Left ventricle myocardium superior (tissue), 1 donor: ENCODE measurements at places on chromosomes 5 and 9.

GRCh38 chr9:96071076-96071814 lies 195.8 kb downstream of the ERCC6L2 start:
- no peak for DNase-seq

DNA sequence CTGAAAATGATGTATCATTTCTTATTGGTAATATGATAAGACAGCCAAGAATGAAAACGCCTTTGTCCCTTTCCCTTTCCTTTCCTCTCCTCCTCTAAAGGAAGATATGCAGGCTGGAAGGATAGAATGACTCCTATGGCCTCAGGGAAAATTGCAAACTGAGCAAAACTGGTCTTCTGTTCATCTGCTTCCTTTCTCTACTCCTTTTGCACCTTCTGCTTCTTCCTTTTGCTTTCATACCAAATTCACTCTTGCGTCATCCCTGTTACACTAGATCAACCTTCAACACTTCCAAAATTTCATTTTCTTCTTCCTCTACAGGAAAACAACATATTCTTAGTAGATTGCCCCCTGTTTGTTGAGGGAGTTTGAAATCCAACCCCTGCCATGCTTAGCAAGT lies 234.1 kb downstream of the ADAMTS6 start:
- DNase-seq: no peak

- DNase-seq: no peak
Measured at GRCh38 chr5:10266137-10266536, 16.1 kb downstream of the CCT5 start.

DNA sequence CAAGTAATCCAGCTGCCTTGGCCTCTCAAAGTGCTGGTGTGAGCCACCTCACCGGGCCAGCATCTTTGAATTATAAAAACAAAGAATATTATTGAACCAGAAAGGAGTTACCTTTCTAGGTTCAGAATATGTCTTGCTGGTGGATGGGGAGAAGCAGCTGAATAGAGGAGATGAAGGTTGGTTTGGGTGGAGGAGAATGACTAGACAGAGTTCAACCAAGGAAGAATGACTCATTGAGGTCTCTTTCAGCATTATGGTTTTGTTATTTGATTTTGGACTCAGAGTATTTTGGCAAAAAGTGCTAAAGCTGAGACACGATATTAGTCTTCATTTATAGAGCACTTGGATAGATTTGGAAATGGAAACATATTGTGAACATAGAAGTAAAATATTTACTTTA lies 75.2 kb upstream of the MPDZ start:
- no peak for DNase-seq

DNA sequence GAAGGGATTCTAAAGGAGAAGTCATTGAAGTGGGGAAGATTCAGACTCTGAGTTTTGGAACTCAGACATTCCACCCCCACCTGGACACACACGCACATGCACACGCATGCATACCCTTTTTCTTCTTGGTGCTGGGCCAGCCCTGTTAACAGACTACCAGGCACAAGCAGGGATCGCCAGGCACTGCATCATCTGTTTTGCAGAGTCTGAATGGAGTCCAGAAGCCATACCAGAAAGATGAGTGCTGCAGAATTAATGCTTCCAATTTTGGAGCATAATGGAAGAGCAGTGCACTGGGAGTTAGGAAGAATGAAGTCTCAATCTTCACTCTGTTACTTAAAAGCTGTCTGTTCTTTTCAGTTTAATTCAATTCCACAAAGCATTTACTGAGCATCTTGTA lies 95.5 kb downstream of the PDE8B start:
- DNase-seq: no peak

GRCh38 chr5:6503342-6503741 lies 54.7 kb downstream of the UBE2QL1 start:
- no peak for DNase-seq

DNA sequence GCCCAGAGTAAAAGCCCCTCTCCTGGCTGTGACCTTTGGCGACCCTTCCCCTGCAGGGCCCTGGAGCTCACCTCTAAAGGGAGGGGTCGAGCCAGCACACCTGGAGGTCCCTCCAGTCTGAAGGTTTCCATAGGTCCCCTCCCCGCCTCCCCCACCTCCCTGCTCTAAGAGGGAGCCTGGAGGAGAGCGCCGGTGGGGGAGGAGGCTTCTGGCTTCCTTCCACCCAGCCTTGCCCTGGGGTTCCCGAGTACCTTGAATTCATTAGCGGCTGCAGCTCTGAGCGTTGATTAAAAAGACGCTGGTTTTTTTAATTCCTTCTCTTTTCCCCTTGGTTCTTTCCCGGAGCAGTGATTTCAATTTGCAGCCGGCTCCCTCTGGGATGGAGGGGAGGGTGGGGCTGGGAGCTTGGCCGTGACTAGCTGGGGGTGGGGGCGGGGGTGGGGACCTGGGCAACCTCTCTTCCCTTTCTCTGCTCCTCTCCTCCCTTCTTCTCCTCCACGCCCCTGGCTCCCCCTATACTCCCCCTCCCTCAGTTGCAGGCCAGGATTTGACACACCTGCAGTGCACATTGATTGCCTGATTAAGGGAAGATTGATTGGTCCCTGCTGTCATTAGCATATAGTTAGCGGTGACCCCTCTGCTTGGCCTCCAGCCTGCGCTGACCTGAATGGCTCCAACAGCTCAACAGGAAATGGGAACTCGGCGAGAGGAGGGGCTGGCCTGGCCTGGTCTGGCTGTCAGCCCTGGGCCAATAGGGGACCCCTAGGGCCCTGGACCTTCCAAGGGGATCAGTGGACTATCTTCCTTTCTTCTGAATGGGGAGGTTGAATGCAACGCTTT lies 67.5 kb upstream of the RAPGEF1 start:
- no peak for DNase-seq

DNA sequence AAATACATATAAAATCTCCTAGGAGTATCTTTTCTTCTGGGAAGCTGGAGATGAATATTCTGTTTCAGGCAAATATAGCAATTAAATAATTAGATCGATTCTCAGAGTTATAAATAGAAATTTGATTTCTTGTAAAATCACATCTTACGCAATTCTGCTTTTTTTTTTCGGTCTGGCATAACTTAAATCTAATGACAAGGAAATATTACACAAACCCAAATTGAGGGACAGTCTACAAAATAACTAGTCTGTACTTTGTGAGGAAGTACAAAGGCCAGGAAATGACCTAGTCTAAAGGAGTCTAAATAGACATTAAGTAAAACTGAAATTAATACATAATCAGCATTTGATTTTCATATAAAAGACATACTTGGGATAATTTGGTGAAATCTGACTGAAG lies 133.3 kb downstream of the KIAA0825 start:
- no peak for DNase-seq

DNA sequence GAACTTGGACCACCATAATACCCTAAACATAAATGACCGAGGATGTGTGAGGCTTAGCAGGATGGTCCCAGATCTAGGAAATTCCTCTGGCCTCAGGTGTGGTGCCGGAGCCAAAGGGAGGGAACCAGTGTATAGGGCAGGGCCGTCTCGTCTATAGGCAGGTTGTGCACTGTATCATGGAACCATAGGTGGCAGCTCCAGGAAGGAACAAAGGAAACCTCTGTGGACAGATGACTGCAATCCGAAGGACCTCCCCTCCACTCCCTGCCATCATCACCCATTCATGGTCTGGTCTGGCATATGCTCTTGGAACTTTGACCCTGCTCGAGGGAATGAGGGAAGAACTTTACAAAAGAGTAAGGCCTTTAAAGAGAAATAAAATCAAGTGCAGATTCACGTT lies 2.9 kb upstream of the MACIR start:
- no peak for DNase-seq

DNA sequence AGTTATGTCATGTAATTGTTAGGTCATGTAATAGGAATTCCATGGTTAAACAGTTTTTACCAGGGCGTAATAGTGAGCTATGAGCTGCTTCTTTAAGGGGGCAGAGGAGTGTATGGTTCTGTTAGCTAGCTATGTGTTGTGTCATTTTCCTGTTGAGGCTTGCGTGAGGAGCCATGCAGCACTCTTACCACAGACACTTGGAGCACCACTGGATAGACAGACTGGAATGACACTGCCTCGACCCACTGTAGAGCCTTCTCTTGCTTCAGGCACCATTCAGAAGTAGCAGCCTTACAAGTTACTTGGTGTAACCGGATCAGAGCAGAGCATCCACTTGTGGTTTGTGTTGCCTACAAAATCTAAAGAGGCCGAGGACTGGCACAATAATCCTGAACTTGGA lies 28.3 kb upstream of the STOM start:
- DNase-seq: no peak

- no peak for DNase-seq
Measured at GRCh38 chr5:173395257-173395932, 67.2 kb upstream of the STC2 start.

- no peak for DNase-seq
Measured at GRCh38 chr5:10753178-10753577, 7.9 kb downstream of the DAP start.

GRCh38 chr5:154202379-154203260 lies 12.1 kb downstream of the GALNT10 start:
- DNase-seq: peak; percentile 36

DNA sequence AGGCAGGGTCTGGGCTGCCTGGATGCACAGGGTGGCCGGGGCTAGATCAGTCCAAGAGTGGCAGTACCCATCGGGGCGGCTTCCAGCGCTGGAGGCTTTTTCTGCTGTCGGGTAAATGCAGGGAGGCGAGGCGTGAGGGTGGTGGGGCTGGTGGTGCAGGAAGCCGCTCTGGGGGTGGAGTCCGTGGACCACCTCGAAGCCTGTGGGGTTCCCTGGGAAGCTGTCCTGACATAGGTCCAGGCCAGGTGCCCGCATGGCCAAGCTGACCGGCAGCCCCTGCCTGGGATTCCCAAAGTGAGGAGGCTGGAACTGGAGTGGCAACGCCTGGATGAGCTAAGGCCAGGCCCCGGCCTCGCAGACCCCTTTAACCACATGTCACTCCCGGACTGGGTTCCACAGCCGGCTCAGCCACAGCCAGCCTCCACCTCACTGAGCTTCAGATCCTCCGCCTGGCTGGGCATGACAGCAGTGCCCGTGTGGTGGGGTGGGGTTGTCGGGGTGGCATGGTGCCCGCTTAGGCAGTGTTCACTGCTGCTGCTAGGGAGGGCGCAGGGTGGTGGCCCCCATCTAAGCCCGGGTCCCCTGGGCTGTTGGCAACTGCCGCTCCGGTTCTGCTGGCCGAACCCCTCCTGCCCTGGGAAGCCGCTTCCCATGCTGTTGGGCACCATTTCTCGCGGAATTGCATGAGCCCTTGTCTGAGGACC lies 1.4 kb upstream of the QRFP start:
- DNase-seq: no peak

- DNase-seq: no peak
Measured at GRCh38 chr5:111509119-111509518, 3.2 kb downstream of the STARD4 start.

GRCh38 chr5:100901821-100902341 lies 1.2 kb downstream of the ST8SIA4 start:
- peak; percentile 23 for DNase-seq

GRCh38 chr9:137678202-137678601 lies 59.4 kb downstream of the EHMT1 start:
- DNase-seq: no peak

GRCh38 chr5:131541762-131542161 lies 93.3 kb downstream of the RAPGEF6 start:
- DNase-seq: no peak

GRCh38 chr5:118796081-118796480 lies 192.3 kb downstream of the DTWD2 start:
- no peak for DNase-seq

- no peak for DNase-seq
Measured at GRCh38 chr5:154260224-154260927, 69.8 kb downstream of the GALNT10 start.

GRCh38 chr9:127968042-127968441 lies 12.7 kb downstream of the EEIG1 start:
- DNase-seq: peak; percentile 21
